ENCODE measurements at places on chromosomes 1 and 21.

GRCh38 chr1:88126467-88126866, 557.6 kb upstream of the PKN2 start:
- no peak for DNase-seq

DNA sequence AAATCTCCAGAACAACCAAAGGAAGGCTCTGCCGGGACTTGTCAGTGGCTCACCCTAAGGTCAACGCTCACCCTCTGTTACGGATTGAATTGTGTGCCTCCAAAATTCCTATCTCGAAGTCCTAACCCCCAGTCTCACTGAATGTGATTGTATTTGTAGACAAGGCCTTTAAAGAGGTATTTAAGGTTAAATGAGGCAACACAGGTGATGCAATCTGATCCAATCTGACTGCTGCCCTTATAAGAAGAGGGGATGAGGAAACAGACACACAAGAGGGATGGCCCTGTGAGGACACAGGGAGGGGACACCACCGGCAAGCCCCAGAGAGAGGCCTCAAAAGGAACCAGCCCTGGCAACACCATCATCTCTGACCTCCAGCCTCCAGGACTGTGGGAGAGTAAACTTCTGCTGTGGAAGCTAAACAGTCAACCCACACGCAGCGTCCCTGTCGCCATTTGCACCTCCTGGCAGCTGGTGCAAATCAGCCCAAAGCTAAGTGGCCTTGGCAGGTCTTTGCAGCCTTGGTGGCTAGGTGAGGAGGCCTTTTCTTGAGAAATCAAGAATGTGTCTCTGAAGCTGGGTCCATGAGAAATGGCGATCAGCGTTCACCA, 24.2 kb downstream of the UBASH3A start:
- no peak for DNase-seq

DNA sequence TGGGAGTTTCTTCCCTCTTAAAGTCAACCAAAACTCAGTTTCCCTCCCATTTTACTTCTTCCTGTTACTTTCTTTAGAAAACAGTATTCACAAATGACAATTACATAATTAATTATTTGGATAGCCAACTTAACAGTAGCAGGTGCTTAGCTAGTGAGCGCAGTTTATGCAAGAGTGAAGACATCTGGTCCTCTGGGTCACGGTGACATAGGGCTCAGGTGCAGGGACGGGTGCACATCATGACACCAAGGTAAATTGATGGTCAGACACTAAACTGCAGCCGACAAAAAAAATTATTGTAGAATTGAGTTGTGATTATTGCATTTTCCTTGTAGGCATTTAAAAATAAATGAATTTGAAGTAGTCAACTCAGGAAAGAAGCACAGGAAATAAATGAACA, 142.0 kb upstream of the KCTD3 start:
- DNase-seq, result no peak

- DNase-seq, result no peak
These were observed 8.8 kb downstream of the GPATCH2 start for GRCh38 chr1:217622042-217622441.

DNA sequence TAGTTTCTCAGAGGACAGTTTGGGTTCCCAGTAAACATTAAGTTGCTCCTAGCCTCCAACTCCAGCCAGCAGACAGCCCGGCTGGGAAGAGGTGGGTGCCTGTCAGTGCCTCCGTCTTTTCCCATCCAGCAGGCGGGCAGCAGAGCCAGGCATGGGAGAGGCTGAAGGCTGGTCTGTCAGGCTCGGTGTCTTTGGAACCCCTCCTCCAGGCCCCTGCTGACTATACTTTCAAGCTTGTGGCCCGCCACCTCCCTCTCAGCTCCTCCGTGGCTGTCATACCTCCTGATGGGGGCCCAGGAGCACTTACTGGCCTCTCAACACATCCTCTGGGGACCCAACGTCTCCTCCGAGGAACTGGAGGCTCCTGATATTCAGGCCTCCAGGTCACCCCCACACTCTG, 140.9 kb downstream of the ACTL8 start:
- no peak for DNase-seq

- no peak for DNase-seq
These were observed 224.9 kb downstream of the TRABD2B start for GRCh38 chr1:47772281-47772680.

GRCh38 chr1:94980582-94981574, 54.0 kb upstream of the CNN3 start:
- no peak for DNase-seq

- no peak for DNase-seq
These were observed 630.9 kb upstream of the USP24 start for GRCh38 chr1:55846051-55846450.

DNA sequence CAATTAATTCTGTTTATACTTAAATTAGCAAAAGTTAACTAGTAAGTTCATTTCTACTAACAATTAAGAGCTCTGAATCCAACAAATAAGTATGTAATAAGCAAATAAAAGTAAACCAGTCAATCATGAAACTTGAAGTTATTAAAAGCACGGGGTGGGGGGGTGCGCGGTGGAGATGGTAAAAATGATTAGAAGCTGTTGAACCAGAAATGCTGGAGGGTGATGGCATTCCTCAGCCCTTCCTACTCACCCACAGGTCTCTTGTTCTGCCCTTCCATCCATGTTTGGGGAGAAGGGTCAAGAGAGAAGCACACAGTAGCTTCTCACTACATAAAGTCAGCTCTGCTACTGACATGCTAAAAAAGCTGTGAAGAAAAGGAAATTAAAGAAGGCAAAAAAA, 63.5 kb downstream of the AKT3 start:
- no peak for DNase-seq

- DNase-seq, result no peak
These were observed 2.7 kb upstream of the KCNJ9 start for GRCh38 chr1:160078512-160079195.

GRCh38 chr1:106910798-106911197, 145.7 kb upstream of the PRMT6 start:
- DNase-seq, result no peak

DNA sequence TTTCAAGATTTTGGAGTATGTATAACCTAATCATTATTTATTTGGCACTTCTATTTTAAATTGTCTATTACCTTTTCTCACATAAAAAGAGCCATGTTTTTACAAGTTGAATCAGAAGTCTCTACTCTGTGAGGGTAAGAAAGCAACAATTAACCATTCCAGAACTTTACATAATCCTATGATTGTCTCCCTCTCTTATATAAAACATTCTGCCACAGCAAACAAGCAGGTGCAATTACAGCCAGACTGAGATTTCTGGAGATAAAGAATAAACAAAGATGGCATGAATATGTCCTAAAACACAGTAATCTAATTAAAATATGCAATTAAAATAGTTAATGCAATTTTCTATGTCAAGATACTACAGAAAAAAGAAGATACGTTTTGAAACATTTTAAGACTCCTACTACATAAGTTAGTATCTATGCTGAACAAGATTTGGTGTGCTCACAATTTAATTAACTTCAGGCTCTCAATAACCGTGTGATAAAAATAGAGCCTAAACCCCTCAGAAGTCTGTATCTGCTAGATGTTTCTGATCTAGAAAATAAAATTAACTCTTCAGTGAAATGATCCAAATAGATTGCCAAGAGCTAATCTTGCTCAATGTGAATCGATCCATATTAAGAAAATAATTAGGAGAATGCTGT, 13.7 kb upstream of the TMPRSS15 start:
- no peak for DNase-seq

- DNase-seq, result no peak
These were observed 61.5 kb downstream of the TNN start for GRCh38 chr1:175129182-175129581.

GRCh38 chr1:119409731-119410130, 5.2 kb upstream of the HSD3B2 start:
- DNase-seq, result no peak

GRCh38 chr1:248823517-248824001, 2.2 kb downstream of the SH3BP5L start:
- DNase-seq, result no peak

GRCh38 chr1:3732434-3733093, 19.7 kb upstream of the CCDC27 start:
- no peak for DNase-seq

DNA sequence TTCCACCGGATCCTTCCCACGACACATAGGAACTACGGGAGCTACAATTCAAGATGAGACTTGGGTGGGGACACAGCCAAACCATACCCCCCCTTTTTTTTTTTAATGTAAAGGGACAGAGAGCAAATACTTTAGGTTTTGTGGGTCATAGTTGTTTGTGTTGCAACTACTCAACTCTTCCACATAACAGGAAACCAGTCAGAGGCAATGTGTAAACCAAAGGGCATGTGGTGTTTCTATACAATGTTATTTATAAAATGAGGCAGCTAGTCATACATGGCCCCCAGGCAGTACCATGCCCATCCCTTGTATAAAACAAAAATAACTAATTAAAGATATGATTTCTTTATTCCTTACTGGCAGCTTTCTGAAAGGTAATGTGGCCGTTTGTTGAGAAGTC, 845.4 kb upstream of the ADAMTS5 start:
- DNase-seq, result no peak

DNA sequence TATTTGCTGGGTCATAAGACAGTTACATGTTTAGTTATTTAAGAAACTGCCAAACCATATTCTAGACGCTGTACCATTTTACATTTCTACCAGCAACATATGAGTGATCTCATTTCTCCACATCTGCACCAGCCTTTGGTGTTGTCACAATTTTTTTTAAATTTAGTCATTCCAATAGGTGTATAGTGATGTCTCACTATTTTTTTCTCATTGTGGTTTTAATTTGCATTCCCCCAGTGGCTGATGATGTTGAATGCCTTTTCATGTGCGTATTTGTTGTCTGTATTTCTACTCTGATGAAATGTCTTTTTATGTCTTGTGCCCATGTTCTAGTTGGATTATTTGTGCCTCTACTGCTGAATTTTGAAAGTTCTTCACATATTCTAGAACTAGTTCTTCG, 38.4 kb downstream of the NFASC start:
- no peak for DNase-seq

DNA sequence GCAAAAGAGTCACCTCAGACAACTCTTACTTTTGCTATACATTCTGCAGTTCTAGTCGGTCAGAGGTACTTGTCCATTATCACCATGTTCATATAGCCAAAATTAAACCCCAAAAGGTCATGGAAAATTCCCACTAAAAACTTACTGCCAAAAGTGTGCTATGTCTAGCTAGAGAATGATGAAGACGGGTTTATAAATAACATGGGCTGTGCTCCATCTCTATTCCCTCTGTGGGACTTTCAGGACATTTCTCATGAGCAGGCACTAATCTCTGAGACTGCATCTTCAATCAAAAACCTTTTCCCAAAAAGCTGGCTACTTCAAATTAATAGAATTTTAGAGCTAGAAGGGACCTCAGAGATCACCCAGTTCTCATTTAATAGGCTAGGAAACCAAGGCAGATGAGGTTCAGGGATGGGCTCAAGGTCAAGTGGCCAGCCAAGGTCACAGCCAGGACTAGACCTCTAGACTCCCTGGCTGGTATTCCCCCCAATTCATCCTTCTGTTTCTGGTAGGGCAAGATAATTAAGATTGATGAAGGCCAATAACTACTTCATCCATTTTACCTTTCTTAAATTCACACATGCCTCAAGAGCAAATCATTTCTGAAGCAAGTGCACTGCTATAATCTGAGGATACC, 21.0 kb upstream of the MOB3C start:
- DNase-seq, result no peak

DNA sequence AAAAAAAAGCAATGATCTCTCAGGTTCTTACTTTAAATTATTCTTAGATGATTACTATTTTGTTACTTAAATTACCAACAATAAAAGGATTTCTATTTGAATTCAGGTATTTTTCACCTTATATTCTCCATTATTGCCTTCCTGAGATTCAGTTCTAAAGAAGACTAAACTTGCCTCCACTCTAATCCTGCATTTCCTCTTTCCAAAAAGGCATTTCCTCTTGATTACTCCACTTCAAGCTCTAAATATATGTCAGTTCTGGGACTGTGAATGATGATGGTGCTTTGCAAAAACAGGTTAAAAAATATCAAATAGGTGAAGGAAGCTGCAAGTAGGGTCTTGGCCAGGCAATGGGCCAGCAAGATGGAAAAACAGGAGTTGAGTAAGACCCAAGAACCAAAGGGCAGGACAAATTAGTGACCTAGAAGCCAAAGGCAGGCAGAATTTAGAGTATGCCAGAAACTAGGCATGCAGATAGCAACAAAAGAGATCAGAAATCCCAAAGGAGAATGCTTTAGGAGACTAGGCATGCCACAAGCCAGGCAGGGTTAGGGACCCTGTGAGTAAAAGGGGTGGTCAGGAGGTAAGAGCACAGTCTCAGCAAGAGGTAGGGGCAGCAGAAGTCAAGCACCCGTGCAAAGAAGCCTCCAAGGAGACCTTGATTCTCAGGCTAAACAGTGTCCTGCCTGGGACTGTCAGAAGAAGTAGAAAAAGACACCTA, 11.3 kb upstream of the DIPK1A start:
- no peak for DNase-seq

DNA sequence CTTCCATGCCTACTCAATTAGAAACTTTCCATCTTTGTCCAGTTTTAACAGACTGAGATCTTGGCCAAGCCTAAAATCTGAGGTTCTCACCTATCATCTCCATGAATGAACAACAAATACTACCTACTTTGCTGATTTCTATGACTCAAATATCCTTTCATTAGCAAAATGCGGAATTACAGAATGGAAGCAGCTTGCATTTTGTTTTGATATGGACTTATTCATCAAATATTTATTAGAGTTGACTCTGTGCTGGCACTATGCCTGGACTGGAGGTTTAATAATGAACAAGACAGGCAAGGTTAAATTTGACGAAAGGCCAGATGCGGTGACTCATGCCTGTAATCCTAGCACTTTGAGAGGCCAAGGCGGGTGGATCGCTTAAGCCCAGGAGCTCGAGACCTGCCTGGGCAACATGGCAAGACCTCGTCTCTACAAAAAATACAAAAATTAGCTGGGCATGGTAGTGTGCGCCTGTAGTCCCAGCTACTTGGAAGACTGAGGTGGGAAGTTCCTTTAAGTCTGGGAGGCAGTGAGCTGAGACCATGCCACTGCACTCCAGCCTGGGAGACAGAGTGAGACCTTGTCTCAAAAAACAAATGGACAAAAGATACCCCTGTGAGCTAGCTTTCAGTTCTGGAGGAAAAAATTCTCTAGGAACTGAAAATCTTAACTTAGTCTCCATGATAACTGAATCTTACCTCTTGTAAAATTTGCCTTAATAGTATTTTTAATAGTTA, 29.4 kb upstream of the SOD1 start:
- no peak for DNase-seq

- DNase-seq, result no peak
These were observed 47.3 kb downstream of the LYPLAL1 start for GRCh38 chr1:219220945-219221344.

DNA sequence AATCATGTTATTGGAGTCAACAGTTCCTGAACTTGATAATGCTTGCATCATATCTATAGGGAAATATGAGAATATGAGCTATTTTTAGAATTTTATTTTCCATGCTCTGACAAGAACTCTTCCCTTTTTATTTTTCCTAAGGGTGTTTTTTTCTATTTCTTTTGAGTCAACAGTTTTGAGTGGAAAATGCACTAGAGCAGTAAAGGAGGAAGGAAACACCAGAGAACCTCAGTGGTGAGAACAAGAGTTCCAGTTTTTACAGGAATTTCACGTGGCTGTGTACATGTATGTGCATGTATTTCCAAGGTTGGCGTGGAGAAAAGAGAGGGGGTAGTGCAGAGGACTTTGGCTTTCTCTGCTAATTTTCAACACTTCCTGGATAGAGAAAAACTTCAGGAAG, 63.6 kb upstream of the TNFSF18 start:
- DNase-seq, result no peak

- DNase-seq, result no peak
These were observed 20.7 kb downstream of the CD1B start for GRCh38 chr1:158310623-158311022.

All from stimulated activated CD8-positive, alpha-beta memory T cell treated with anti-CD3 and anti-CD28 coated beads, Interleukin-15, amount 100 ng/mL, for 24 hours (primary cell).